ENCODE measurements at places on chromosomes 7 and 10. TPM values are rescaled to one million over a fixed set of nuclear protein-coding genes. Genes with fewer than 3 reads are reported as not detected.
A peak's percentile ranks its signal among the peaks of the same experiment; 100 is the strongest.

DNA sequence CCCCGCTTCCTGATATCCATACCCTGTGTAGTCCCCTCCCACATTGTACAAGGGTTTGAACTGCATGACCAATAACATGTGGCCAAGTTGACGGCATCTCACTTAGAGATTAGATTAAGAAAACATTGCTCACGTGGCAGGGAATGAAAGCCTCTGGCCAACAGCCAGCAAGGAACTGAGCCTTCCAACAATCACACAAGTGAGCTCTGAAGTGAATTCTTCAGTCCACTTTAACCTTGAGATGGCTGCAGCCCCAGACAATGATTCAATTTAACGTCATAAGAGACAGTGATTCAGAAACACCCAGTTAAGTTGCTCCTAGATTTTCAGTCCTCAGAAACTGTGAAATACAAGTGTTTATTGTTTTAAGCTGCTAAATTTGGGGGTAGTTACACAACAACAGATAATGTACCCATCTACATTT is 165.9 kb upstream of the PLXNA4 start:
- peak; percentile 43 for DNase-seq

DNA sequence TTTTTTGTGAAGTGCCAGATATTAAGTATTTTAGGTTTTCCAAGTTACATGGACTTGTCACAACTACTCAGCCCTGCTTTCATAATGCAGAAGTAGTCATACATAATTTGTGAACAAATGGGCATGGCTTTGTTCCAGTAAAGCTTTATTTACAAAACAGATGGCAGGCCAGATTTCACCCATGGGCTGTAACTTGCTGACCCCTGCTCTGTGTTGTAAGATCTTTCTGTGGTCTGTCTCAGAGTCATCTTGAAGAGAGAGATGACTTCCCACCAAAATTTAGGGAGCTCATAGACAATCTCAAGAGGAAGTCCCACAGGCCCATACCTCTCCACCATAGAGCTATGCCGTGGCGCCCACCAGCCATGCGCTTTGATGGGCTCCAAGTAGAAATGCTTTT is 616.1 kb downstream of the LRMDA start:
- DNase-seq, result no peak

GRCh38 chr7:101911800-101912715 is 94.6 kb downstream of the CUX1 start:
- peak; percentile 43 for DNase-seq

DNA sequence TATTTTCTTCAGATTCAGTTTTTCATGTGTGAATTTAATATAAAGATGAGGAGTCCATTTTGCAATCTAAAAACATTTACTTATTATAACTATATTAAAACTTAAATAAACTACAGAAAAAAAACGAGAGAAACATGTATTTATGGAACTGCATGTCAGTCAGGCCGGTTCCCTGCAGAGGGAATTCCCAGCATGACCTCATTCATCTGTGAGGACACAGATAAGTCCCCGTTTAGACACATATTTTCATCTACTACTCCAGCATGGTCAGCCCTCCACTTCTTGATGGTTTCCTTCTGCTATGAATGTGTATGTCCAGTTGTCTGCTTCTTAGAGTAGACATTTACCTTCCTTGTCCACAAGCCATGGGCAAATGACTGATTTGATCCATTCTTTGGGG is 339.1 kb downstream of the SEMA3D start:
- no peak for DNase-seq

- DNase-seq, result no peak
These were observed 10.3 kb downstream of the FAM241B start for GRCh38 chr10:69640196-69640980.

- peak; percentile 47 for DNase-seq
These were observed 84.0 kb upstream of the FAM3C start for GRCh38 chr7:121480058-121480457.

DNA sequence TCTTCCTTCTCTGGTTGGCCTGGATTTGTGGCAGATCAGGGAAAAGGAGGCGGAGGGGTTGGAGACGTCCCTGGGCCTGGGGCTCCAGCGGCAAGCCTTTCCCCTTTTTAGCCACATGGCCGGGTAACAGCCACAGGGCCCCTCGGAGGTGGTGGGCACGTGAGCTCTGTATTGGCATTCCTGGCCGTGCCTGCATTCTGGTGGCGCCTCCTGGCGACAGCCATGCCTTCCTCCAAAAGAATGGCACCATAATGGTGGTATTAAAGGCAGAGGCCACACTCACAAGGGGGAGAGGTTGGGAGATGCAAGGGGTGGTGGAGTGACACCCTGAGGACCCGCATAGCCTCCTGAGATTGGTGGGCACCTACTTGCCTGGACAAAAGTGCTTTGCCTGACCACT is 3.0 kb upstream of the AQP1 start:
- DNase-seq, result no peak

DNA sequence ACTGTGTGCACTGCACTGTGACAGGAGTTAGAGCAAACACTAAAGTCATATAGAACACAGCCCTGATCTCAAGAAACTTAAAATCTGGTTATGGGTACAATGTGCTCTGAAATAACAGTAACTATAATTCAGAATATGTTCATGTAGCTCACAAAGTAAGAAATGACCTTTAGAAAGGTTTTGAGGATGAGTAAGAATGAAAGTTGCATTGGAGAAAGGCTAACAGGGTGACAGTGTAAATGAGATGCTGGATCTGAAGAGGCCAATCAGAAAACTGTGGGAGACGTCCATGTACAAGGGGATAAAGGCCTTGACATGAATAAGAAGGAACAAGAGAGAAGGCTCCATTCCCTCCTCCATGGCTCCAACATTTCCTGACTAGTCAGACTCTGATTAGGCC is 124.7 kb downstream of the GRM3 start:
- no peak for DNase-seq

DNA sequence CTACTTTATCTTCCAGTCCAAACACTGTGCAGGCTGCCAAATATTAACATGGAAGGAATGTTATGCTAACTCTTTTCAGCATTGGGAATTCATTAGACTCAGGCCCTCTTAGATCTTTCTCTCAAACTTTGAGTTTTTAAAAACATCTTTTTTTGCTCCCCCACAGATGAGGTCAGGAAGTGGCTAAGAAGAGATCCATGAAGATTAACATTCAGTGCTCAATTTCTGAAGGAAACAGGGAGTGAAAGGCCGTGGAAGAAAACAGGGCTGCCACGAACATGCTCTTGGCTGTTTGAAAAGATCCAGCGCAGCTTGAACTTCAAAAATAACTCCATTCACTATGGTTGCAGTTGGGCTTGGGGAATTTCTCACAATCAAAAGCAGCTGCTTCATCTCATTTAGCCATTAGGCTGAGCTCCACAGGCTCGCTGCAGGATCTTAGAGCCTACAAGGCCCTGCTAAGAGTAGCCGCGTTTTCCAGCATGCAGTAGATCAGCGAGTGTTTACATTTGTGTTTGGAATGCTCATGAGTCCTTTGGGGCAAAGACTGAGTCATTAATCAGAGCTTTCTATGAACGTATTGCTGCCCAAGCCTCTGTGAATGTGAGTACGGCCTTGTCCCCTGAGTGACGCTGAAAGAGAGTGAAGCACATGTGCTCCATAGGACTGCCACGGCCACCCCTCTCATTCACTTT is 41.2 kb upstream of the TNS3 start:
- peak; percentile 97 for DNase-seq

DNA sequence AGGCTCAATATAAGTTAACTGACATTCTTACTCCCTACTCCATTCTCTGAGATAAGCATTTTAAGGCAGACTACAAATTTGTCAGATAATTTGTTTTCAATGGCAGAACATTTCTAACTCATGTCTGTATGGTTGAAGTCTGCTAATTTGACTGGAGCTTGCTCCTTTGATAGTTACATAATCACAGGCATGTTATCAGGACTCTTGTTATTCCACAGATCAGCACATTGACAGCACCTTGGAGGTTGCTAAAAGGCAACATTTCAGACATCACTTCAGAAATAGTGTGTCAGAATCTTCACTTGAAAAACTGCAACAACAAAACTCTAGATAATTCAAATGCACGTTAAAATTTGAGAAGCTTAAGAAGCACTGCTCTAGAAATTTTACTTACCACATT is 158.3 kb upstream of the PCLO start:
- DNase-seq, result no peak

DNA sequence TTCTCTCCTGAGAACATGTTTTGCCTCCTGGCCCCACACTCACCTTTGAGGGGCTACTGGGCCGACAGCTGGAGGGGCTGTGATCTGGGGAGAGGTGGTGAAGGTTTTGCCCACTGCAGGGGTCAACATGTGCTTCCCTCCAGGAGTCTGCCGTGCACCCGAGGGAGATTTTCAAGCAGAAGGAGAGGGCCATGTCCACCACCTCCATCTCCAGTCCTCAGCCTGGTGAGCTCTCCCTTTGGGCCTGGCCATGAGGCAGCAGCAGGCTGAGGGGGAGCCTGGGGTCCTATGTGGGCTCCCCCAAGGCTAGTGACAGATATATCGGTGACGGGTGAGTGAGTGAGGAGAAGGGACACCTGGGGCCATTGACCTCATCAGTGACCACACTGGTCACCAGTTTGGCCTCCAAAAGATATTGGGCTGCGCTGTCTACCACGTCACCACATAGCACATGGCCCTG is 6.6 kb downstream of the PGAM2 start:
- no peak for DNase-seq

- DNase-seq, result no peak
These were observed 7.6 kb downstream of the AEBP1 start for GRCh38 chr7:44111761-44112160.

DNA sequence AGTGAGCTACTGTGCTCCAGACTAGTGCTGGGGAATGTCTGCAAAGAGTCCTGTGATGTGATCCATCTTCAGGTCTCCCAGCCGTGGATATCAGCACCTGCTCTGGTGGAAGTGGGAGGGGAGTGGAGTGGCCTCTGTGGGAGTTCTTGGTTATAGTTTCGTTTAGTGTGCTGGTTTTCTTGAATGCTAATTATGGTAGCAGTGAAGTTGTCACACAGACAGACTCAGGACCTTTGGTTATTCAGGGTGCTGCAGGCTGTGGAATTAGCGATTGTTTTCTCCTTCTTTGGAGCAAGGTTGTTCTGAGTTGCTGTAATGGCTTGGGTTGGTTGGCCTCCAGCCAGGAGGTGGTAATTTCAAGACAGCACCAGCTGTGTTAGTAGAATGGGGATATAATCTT is 132.7 kb upstream of the HGF start:
- no peak for DNase-seq

DNA sequence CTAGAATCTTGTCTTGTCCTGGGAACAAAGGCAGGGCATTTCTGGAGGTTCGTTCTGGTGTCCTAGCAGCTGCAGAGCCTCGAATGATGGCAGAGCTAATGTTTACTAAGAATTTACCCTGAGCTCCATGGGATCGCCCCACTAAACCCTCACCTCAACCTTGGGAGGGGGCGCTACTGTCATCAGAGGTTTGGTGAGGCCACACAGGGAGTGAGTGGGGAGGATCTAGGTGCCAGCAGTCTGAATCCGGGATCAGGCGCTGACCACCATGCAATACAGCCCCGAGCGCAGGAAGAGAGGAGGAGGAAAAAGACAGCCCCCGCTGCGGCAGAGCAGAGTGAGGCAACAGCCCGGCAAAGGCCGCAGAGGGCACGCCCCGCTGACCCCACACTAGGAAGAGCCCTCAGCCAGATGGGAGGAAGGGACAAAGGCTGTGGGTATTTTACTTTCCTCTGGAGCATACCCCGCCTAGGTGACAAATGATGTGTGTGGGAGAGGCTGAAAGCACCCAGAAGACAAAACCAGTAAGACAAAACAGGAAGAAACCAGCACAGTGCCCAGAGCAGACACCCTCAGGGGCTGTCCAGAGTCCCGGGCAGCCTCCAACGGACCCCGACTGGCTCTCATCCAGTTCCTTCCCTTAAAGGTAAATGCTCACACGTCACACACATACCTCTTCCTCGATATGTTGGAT is 103.5 kb downstream of the FAM53B start:
- DNase-seq, result peak; percentile 35

DNA sequence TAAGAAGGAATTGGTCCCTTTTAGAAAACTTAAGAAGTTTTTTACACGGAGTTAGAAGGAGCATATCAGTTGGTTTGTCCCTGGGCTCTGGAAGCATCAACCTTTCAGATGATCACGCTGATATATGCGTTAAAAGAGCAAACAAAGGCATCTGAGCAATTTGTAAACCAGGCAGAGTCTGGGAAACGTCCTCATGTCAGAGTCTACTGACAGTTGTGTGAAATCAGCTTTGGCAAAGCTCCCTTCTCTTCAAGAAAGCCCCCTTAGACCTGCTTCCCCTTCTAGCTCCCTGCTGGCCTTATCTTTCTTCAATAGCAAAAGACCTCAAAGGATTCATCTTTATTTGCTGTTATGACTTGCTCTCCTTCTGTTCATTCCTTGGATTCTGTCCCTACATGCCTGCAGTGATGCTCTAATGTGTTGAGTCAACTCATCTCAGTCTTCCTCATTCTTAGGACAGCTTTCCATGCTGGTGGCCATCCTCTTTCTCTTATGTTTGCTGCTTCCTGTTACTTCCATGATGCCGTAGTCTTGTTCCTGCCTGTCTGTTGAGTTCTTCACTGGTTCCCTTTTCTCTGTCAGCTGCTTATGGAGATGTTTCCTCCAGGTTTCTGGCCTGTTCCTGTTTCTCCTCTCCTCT is 106.5 kb upstream of the BMPER start:
- DNase-seq, result no peak

DNA sequence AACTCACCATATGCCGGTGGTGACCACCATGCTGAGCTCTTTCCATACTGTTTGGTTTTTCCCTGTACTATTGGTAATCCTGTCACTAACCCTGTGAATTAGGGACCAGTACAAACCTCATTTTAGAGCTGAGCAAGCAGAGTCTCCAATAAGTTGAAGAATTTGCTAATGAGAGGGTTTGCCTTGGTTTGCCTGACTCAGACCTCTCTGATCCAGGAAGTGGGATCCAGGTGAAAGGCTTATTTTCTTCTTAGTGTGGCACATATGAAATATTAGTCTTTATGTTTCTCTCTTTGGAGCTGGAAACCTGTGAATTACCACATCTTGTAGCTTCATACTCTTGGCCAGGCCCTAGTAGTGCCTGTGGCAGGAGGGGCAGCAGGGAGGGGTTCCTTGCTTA is 114.1 kb upstream of the IGFBP3 start:
- no peak for DNase-seq

The FOXK1 gene
- 26.9 TPM for total RNA-seq

The NRP1 gene
- 172 TPM for total RNA-seq

The PDK4 gene
- 48.6 TPM for total RNA-seq

The PAPOLB gene
- 0.10 TPM for total RNA-seq

The MSMB gene
- total RNA-seq, result not detected

The OR2A1 gene
- total RNA-seq, result 0.10 TPM

The DGKB gene
- total RNA-seq, result 2.6 TPM

The TMEM225B gene
- not detected for total RNA-seq

All from tongue (tissue), 3 donors.